ENCODE measurements at places on chromosomes 3 and 15.
A peak's percentile ranks its signal among the peaks of the same experiment; 100 is the strongest.

GRCh38 chr3:171399842-171400241 lies 60.4 kb downstream of the TNIK start:
- no peak for DNase-seq

DNA sequence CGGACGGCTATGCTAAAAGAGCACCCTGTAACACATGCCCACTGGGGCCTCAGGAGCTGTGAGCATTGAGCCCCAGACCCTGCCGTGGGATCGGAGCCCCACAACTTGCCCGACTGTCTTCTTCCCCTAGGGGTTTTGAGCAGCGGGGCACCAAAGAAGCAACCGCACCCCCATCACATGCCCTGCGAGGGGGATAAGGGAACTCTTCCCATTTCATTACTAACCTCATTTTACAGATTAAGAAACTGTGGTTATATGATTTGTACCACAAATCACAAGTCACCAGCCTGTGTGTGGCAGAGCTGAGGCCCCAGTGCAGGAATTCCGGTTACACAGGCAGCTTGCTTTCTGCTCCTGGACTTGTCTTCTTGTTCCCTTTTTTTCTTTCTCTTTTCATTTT lies 86.2 kb downstream of the CD47 start:
- DNase-seq: no peak

- peak; percentile 55 for DNase-seq
These were observed 674 bp downstream of the MSL2 start for GRCh38 chr3:136195258-136196063.

GRCh38 chr3:182490596-182491491 lies 302.5 kb upstream of the ATP11B start:
- no peak for DNase-seq

DNA sequence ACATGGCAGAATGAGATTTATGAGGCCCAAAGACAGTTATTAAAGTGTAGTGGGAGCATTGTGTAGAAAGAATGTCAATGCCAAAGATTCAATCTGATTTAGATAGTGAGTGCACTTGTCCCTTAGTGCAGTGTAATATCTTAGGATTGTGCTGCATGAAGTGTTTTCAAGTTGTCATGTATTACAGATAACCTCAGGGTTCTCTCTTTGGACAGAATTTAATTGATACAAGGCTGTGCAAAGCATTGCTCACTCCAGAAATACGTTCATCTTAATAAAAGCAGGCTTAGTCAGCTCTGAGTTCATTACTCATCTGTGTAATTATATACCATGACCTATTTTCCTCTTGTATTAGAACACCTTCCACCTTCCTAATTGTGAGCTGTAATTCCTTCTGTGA lies 16.0 kb upstream of the GPR171 start:
- DNase-seq: peak; percentile 4

GRCh38 chr3:147921051-147921450 lies 511.9 kb downstream of the ZIC1 start:
- DNase-seq: no peak

- no peak for DNase-seq
These were observed 47.3 kb upstream of the USP50 start for GRCh38 chr15:50593761-50594160.

DNA sequence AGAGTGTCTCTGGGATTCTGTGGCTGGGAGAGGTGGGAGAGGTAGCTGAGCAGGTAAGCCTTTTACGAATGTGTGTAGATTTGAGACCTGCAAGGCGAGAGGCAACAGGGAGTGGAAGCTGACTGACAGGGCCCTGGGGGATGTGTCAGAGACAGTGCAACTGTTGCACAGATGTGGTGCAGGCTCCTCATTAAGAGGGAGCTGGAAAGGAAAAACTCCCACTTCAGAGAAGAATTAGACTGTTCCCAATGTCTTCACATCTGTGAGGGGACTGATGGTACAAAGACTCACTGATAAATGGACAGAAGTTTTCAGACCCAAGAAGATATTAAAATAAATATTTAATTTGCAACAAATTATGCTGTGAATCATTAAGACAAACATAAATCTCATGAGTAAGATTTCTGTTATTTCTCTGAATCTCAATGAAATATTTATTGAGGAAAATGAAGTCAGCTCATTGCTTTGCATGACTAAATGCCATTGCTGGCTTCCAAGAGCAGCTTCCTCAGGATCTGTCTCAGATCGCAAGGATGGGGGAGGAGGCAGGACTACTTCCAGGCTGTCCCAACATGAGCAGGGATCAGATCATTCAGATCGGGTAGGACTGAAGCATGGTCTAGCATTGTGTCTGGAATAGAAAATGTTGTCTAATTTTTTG lies 127.3 kb upstream of the ROPN1 start:
- peak; percentile 75 for DNase-seq

DNA sequence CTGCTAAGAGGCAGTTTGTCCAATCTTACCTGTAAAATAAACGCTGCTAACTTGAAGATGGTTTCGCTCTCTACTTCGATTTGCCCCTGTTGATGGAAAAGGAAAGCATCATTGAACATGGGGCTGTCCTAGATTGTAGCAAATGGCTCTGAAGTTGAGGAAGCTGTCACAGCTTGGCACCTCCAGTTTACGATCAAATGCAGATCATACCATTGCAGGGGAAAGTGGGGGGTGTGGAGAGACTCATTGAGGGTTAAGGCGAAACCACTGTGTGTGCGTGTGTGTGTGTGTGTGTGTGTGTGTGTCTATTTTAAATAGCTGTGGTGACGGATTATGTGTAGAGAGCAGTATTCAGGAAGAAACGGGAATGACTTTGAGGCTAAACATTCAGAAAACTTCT lies 127.6 kb upstream of the LMOD3 start:
- no peak for DNase-seq

- no peak for DNase-seq
These were observed 763.3 kb upstream of the CFAP20DC start for GRCh38 chr3:59813148-59813538.

GRCh38 chr3:196193133-196193735 lies 18.0 kb downstream of the ZDHHC19 start:
- DNase-seq: no peak

DNA sequence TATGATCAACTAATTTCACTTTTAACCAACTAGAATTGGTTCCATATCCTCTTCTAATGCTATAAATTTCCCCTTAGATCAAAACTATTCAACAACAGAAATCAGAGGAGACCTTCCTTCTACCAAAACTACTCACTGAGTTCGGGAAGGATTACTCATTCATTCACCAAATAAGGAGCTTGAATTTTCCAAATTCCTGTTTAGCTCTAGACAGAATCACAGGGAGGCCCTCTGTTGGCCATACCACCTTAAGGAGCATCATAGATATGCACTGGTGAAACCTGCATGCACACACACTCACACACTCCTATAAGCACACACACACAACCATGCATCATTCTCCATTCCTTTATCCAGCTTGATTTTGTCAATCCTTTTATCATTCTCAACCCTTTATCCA lies 49.0 kb downstream of the SUCLG2 start:
- peak; percentile 45 for DNase-seq

All from amniotic stem cell (primary cell).